ENCODE measurements at places on chromosomes 11 and 22. TPM values are rescaled to one million over a fixed set of nuclear protein-coding genes. Genes with fewer than 3 reads are reported as not detected.

DNA sequence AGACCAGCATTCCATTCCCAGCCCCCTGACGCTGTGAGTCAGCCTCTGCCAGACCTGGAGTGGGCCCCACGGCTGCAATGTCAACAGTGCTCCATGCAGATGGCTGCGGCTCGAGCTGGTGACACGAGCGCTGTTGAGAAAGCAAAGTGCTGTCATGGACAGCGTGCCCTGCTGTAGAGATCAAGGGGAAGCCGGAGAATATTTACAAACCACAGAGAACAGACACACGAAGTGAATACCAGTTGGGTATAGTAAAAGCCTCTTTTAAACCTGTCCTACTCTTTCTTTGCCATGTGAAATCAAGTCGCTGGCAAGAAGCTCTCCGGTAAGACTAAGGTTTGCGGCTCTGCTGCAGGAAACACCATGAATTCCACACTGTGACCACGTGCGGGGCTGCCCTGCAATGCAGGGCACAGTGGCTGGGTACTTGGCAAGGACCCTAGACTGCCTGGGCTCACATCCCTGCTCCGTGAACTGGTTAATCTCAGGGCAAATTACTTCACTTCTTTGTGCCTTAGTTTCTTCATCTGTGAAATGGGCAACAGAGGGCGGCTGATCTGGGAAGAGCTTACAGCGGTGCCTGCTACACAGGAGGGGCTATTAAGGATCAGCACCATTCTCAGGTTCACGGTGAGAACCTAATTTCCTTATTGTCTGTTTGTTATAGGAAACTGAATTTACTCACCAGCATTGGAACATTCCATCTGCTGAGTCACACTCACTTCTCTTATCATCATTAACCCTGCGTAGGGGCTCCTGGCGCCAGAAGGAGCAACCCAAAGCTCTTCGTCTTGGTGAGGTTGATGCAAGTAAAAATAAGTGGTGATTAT, 27.8 kb upstream of the ELFN2 start:
- DNase-seq: peak; percentile 85

DNA sequence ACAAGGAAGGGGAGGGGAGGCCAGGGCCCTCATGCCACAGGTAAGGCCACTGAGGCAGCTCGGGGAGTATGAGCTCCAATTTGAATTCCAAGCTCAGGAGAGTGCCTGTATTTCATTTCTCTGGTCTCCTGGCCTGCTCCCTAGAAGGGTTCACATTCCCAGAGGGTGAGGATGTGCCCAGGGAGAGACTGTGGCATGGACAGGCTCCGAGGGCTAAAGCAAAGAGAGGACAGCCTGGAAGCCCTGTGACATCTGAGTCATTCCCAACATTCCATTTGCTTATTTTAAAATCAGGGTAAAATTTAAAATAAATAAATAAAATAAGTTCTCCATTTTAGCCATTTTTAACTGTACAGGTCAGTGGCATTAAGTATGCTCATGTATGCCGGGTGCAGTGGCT, 18.6 kb upstream of the FOLR1 start:
- no peak for DNase-seq

DNA sequence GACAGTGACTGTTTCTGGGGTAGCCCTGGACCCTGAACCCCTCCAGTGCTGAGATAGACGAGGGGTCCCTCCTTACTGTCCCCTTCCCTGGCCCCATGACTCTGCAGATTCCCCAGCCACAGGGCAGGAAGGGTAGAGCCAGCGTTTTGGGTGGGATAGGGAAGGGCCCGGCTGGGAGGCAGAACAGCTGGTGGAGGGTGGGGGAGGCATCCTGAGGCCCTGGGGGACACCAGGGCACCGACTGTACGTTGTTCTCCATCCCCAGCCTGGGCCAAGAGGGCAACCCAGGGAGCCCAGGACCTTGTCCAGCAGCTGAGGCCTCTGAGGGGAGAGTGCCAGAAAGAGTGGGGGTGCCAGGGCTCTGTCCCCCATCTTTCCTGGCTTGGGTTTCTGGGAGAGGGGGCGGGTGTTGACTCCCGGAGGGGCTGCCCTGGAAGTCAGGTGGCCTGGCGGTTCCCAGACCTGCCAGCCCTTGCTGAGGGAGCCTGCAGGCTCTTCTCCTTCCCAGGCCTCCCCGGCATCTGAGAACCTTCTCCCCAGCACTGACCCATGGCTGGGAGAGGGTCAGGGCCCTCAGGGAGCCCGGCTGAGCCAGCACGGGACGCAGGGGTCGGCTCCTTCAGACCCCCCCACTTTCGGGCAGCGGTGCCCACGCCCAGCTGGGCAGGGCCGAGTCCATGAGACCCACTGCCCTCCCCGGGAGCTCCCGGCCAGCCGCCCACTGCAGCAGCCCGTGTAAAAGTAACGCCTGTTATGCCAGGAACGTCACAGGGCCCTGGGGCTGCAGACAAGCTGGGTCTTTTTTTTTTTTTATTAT, 30.3 kb downstream of the IGF2 start:
- no peak for DNase-seq

GRCh38 chr11:110286298-110287040, 9.9 kb downstream of the RDX start:
- no peak for DNase-seq

DNA sequence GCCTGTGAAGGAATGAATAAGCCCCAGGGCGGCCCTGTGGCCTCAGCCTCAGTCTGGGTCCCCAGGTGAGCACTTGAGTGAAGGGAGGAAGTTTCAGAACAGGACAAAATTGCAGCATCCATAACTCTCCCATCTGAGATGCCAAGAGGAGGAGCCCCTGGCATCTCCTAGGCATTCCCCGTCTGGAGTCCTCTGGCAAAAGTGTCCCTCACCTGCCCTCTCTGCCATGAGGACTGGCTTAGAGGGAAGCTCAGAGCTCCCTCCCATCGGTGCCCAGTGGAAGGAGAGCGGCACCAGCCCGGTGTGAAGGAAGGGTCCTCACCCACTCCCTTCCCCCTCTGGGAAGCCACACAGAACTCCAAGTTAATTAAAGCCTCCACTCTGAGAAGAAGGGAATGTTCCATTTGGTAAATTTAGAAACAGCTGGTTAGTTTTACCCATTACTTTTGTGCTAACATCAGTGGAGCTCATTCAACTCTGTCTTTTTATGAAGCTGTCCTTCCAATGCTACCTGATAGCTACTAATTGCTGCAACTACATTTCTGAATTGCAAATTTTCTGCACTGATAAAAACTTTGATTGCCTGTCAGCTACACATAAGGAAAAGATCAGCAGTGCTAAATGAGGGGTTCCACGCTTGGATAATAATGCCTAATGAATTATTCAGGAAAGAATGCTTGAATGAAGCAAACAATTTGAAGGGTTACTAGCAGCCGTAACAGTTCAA, 123.3 kb upstream of the RCN1 start:
- no peak for DNase-seq

GRCh38 chr22:39664485-39665200, 94.1 kb downstream of the CACNA1I start:
- DNase-seq: no peak

GRCh38 chr22:19523240-19524169, 705 bp downstream of the CLDN5 start:
- no peak for DNase-seq

- no peak for DNase-seq
These were observed 267.5 kb downstream of the SBF2 start for GRCh38 chr11:10026514-10026913.

DNA sequence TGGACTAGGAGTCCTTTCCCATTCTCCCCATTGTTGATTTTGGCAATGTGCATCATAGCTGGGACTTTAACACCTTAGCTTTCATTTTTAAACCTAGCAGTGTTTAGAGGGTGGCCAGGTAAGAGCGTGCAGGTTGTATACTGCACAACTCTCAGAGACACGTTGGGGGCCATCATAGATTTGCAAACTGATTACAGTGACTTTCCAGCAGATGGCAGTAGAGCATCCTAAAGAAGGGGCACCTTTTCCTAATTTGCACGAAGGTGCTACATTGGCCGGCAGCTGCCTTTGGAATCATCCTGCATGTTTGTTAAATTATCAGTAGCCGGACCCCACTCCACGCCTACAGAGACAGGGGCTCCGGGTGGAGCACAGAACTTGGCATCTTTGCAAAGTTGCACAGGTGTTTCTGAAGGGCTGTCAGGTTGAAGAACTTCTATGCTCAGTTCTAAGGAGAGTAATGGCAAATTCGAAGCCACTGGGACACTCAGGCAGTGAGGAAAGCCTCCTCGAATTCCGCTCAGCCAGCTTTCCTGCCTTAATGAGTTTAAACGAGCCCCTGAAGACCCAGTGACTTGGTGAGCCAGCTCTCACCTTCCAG, 7.7 kb downstream of the LHFPL7 start:
- no peak for DNase-seq

DNA sequence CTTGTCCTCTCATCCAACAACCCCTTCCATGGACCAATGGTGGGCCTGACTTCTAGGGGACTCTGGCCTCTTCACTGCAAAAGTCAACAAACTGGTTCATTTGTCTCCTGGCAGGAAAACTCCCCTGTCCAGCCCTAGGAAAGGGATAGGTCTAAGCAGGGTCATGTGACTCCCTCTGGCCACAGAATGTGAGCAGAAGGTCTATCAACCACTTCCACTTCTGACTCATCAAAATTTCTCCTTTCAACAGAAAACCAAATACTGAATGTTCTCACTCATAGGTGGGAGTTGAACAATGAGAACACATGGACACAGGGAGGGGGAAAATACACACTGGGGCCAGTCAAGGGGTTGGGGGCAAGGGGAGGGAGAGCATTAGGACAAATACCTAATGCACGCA, 1.3 kb upstream of the ISX start:
- DNase-seq: no peak

DNA sequence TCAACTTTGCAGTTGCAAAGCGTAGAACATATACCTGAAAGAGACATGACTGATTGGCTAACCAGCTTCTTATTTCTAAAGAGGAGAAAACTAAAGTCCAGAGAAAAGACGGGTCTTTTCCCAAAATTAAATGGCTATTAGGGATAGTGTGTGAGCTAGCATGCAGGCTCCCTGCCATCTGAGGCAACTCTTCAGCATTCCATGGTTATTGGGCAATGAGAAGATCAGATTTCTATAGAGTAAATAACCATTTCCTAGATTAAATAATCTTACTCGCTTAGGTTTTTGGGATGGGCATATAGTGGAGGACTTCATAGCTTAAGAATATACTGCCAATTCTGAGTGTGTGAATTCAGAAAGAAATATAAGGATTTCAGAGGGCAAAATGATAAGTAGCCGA, 95.0 kb downstream of the PDHX start:
- DNase-seq: no peak

DNA sequence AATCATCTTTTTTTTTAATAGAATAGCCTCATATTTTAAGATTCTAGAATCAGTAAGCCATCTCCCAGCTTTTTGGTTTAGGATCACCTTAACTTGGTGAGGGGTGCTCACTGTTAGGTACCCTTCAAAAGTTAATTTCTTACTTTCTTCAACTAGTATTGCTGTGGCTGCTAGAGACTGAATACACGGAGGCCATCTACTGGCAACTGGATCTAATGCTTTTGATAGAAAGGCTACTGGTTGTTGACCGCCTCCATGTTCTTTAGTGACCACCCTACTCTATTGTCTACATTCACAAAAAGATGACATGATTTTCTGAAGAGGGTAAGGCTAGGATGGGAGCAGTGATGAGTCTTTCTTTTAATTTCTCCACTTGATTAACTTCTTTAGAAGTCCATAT, 16.7 kb upstream of the ALDH3B2 start:
- no peak for DNase-seq

- DNase-seq: no peak
These were observed 16.4 kb downstream of the PRR5 start for GRCh38 chr22:44718418-44718817.

DNA sequence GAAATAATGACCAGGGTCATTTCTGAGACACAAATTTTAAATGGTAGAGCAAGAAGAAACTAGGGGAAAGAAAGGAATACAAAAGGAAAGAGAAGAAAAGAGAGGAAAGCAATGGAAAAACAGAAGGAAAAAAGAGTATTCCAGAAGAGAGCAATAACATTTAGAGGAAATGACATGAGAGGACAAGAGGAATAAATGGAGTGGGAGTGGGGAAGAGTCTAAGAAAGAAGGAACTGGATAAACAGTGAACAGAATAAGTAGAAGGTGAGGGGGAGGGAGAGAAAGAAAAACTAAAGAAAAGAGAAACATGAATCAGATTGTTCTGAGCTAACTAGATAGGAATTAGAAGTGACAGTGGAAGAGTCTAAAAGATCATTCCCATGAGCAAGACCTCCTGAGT, 28.4 kb downstream of the PRDM10 start:
- DNase-seq: no peak

DNA sequence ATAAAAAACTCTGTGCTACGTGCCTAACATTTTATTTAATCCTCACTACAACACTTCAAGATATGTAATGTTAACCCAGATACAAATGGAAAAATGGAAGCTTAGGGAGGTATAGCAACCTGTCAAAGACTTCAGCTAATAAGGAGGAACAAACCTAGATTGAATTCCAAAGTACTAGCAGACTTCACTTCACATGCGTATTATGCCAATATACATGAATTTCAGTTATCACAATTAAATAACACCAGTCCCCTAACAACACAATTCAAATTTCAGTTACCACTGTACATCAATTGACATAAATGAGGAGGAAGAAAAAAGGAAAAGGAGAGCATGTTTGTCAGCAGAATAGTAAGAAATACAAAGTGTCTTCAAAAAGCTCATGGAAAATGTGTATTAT, 60.4 kb downstream of the TTC28 start:
- DNase-seq: no peak

Gene LDHAL6A
- not detected for total RNA-seq

Gene CATSPER1
- total RNA-seq: 2.4 TPM

Gene BAIAP2L2
- total RNA-seq: 1.0 TPM

Gene MIOX
- total RNA-seq: 0.39 TPM

Gene CPT1A
- 54.4 TPM for total RNA-seq

Gene USP35
- total RNA-seq: 6.0 TPM

Gene SERPIND1
- 0.25 TPM for total RNA-seq

Data from HCT116 (cell line).